ENCODE measurements at places on chromosomes 3 and 15.

DNA sequence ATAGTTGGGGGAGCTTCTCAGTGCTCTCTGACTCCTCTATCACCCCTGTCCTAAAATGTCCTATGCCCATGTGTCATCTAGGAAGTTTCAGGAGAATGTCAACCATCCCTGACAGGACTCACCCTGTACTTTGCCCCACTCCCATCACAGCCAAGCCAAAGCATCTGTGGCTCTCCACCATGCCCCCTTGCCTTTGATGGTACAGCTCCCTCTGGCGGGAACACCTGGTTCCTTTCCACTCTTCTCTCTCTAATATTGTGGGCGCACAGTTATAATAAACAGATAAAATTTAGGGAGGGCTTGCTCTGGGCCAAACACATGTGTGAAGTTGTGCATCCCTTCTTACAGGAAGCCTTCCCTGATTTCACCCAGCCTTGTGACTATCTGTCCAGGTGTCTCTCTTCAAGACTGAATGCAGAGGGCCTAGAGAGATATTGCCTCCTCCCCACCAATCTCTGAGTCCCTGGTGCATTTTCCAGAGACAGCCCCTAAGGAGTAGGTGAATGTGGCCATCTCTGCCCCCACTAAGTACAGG is 62.8 kb downstream of the ISG20 start:
- peak; percentile 6 for DNase-seq

DNA sequence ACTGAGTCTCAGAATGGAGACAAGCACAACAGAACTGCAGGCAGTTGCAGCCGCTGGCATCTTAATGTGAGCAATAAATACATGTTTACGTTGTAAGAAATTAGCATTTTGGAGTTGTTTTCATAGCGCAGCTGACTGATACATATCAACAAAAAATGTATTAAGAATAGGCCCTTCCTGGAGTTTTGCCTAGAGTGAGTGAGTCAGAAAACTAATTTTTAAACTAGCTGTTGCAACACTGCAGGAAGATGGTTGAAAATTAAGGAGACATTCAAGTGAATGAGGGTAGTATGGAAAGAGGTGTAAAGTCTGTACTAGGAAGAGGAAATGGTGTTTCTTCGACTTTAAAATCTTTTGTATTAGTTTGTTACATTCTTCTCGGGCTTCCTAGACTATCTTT is 39.6 kb upstream of the TIMP4 start:
- DNase-seq, result no peak

DNA sequence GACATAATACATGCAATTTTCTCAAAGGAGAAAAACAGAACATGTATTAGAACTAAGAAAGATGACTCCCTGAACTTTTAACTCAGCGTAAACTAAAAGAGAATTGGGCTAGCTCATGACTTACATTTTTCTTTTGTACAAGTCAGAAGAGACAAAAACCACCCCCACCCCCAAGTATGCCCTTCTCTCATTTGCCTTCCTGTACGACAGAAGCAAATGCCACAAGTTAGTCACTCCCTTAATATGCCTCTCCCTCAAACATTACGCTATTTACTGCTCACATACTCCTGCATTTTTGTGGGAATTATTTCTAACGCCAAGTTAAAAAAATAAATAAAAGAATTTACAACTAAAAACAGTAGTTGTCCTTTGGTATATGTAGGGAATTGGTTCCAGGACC is 22.0 kb downstream of the CPEB1 start:
- DNase-seq, result no peak

- no peak for DNase-seq
These were observed 52.8 kb downstream of the GPR160 start for GRCh38 chr3:170090601-170090981.

- DNase-seq, result no peak
These were observed 266.4 kb upstream of the TBC1D5 start for GRCh38 chr3:18008706-18009368.

Data from SHP77 (cell line).